Fibroblast of lung (primary cell): ENCODE measurements at places on chromosomes 7 and 10. TPM values are rescaled to one million over a fixed set of nuclear protein-coding genes. Genes with fewer than 3 reads are reported as not detected.

Gene IGF2BP3
- 1.5 and 4.3 TPM in 2 replicates for total RNA-seq

Gene LIPN
- not detected in 2 replicates for total RNA-seq

Gene GDF2
- not detected in 2 replicates for total RNA-seq

Gene TSPAN33
- total RNA-seq = 0.17 and 0.77 TPM in 2 replicates

Gene AGMO
- not detected in 2 replicates for total RNA-seq

Gene TSPAN12
- 1.5 and 1.7 TPM in 2 replicates for total RNA-seq

Gene AKR1E2
- total RNA-seq = 5.6 and 11.7 TPM in 2 replicates

Gene CNPY1
- not detected in 2 replicates for total RNA-seq

Gene LIPF
- total RNA-seq = not detected in 2 replicates

Gene WNT8B
- total RNA-seq = not detected in 2 replicates

Gene KIF11
- 3.6 and 8.9 TPM in 2 replicates for total RNA-seq

Gene CYP2C9
- not detected in 2 replicates for total RNA-seq

Gene LRRC17
- total RNA-seq = 12.6 and 30.8 TPM in 2 replicates

Gene ADAM22
- total RNA-seq = 0.51 and 0.66 TPM in 2 replicates

Gene KCNIP2
- total RNA-seq = 0.77 and 1.8 TPM in 2 replicates

Gene ZNF488
- total RNA-seq = under 0.01 TPM in 1 of 2 replicates, not detected in the other
